Uterus (tissue), 4 donors: ENCODE measurements at places on chromosomes 13 and 19. TPM values are rescaled to one million over a fixed set of nuclear protein-coding genes. Genes with fewer than 3 reads are reported as not detected.
A peak's percentile ranks its signal among the peaks of the same experiment; 100 is the strongest.

DNA sequence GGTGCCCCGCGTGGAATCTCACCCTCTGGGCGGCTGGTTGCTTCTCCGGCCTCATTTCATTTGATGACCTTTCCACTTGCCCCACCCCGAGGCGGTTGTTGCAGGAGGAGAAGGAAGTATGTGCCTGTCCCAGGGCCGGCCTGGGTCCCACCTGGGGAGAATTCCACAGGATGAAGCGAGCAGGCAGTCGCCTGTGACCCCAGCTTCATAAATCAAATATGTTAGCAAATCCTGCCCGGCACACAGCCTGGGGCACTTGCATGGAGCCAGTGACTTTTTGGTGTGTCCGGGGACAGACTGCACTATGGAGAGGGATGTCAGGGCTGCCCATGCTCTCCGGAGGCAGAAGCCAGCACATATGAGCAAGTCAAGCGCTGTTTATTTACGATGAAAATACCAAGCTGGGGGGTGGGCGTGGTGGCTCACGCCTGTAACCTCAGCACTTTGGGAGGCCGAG, 19.7 kb upstream of the ZBTB7A start:
- DNase-seq: no peak

DNA sequence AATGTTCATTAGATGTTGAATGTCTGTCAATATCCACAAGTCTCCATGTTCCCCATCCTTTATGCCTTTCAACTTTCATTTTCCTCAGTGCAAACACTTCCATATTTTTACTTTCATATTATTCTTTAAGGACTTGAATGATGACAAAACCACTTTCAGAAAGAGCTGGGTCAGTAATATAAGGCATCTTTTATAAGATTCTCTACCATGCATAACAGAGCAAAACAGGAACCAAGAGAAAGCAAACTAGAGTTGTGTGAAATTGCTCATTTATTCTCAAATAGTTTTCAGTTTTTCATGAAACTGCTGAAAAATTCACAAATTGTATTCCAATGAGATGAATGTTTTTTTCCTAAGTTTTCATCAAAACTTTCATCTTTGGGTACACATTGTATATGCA, 1247.6 kb downstream of the PCDH17 start:
- no peak for DNase-seq

DNA sequence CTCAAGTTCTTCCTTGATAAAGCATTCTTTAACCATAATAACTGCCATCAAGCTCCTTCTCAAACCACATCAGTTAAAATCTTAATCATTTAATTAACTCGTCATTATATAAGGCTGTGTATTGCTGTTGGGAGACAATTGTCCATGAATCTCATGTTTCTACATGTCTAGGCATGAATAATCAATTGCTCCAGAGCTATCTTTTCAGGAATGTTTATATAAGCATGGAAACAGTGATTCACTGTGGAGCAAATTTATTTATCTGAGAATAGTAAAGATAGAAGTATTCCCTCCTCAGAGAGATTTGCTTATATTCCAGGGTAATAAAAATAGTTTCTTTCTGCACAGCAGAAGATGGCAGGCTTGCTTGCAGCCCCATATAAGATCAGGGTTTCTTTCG, 71.1 kb downstream of the CBY2 start:
- no peak for DNase-seq

DNA sequence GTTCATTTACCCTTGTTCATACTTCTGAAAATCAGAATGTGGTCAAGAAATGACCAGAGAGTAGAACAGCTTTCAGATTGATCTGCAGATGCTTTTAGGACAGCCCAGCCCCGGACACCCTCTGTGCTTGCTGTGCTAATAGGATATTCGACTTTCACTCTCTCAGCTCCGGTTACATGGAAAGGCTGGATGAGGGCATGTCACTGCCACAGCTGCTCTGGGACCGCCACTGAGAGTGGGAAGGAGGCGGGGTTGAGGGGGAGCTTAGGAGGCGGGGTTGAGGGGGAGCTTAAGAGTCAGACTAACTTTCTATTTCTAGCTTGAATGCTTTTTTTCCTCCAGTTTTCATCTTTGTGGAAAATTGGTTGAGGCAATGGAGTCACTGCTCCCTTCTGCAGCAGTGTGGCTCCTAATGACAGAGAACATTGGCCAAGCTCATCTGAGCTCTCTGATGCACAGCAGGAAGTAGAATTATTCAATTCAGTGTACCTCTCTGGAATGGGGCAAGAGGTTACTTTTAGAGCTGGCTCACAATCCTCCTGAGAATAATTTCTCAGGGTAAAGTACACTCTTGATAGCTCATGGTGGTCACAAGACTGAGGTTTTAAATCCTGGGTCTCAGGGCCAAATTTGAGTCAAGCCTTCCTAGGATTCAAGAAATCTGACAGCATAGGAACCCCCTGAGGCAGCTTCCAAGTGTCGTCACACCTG, 74.6 kb upstream of the NPAS1 start:
- DNase-seq: peak; percentile 58

DNA sequence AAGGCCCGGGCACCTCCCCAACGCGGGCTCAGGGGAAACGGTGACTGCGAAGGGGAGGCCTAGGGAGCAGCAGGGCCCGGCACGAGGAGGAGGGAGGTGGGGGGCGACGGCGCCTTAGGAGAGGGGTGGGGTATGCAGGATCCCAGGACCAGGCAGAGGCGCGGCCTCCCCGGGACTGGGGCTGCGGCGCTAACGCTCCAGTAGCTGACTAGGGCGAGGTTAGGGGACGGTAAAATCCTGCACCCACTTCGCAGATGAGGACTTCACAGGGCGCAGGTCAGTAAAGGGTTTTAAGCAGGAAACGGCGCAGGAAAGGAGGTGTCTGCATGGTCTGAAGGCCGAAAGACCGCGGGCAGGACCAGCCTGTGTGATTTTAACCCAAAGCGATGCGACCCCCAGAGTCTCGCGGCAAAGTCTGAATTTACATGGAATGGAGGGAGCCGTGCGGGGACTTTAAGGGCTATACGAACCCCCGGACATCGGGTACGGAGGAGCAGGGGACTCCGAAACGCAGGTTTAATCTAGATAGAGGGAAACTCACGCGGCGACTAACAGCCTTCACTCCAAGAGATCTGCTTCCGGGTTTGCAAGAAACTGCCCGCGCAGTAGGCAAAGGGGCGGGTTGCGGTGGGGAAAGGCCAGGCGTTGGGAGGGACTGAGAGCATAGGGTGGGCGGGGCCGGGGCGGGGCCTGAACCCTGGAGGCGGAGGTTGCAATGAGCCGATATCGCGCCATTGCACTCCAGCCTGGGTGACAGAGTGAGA, at the start of gene ZNF665:
TSS of gene ZNF665 (minus strand) at position 588 of the 764 bp plus-strand sequence. CDS start 10,460 bp downstream, outside the sequence.
- DNase-seq: peak; percentile 85

SLC17A7 gene
- 1.3 TPM for total RNA-seq

ATXN8OS gene
- not detected for total RNA-seq

DNA sequence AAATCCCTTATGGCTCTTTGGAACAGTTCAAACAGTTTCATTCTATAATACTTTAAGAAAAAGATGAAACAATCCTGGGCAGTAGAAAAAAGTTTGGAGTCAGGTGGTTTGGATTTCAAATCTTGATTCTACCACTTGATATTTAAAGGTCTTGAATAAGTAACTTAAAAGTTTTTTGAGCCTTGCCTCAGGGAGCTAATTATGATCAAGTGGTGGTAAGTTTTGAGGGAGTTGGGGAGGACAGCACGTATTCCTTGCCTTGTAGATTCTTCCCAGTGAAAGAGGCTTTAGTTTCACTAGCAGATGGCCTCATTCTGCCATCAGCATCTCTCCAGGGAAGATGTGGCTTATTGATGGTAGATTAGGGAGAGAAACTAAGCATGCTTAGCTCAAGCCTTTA, 168.4 kb upstream of the CSNK1A1L start:
- DNase-seq: no peak

GRCh38 chr19:29336425-29336824, 123.5 kb upstream of the UQCRFS1 start:
- DNase-seq: no peak

DNA sequence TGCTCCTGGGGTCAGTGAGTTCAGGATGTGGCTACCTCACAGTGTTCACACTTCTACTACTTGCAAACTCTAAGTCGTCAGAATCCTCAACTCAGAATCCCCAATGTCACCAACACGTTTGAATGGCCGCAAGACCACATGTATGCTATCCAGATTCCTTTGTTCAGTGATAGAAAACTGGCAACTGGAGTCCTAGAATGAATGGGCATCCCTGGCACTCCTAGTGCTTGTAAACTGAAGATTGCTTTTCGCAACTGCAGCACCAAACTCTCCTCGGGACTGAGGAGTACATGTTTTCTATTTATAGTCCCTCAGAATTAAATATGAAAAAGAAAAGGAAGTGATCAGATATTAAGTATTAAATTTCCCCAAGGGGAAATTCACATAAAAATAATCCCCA, 4.9 kb downstream of the SMAD9 start:
- DNase-seq: no peak

COL4A2 gene
- 606 TPM for total RNA-seq

DNA sequence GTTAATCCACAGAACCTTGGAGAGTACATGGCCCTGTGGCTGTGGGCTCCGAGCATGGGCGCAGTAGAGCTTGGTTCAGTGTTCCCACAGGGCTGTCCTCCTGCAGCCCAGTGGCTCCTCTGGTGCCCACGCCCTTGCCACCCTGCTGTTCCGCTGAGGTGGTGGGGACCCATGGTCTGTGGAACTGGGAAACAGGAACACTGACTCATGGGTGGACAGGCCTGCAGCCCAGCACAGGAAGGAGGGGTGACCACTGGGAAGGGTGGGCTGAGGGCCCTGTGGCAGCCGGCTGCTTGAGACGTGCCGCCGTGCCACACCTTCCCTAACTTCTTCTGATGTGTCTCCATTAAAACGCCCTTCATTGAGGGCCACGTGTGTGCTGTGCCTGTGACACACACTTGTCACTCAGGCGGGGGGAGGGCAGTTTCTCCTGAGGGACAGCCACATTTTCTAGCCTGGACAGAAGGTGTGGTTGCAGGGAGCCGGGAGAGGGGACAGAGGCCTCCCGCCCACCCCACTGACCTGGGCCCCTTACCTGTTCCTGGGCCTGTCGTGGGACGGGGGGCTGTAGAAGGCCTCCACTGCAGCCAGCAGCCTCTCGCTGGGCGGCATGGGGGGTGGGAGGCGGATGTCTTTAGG, 21.1 kb downstream of the CHERP start:
- DNase-seq: no peak

GRCh38 chr19:47428177-47428894, 9.0 kb upstream of the MEIS3 start:
- DNase-seq: peak; percentile 99

GRCh38 chr13:51243227-51243626, 21.0 kb downstream of the FAM124A start:
- DNase-seq: no peak

DNA sequence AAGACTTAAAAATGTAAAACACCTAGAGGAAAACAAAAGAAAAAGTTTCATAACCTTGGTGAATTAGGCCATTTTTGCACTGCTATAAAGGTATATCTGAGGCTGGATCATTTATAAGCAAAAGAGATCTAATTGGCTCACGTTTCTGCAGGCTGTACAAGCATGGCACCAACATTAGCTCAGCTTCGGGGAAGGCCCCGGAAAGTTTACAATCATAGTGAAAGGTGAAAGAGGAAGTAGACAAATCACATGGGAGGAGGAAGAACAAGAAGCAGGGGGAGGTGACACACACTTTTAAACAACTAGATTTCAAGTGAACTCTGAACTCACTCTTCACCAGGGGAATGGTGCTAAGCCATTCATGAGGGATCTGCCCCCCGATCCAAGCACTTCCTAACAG, 1358.5 kb upstream of the PCDH9 start:
- DNase-seq: no peak

DNA sequence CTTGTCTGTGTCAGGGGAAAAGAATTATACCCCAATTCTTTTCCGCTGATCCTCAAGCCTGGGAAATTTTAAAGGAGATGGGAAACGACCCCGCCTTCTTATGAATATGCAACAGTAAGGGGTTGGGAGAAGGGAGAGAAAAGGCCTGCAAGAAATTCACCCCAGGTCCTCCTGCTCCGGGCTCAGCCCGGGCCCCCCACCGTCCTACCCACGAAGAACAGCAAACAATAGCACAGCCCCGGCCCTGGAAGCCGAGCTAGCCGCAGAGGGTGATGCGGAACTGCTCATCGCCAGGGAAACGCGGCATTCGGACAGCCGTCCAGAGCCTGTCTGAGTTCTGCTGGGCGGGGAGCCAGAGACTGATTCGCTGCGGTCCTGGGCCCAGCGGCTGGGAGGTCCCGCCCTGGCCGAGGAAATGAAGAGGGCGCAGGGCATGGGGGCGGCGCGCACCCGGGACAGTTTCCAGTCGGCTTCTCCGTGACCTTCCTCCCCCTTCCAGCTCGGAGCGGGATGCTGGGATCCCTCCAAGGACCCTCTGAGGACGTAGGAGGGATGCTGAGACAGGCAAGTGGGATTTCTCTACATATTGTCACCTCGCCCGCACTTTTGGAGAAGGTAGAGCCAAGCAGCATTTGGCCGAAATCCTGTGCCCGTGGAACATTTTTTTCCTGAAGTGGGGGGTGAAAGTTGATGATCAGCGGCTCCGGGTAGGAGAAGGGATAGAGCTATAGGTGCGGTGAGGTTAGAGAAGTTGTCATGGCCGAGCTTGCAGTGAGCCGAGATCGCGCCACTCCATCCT, 82.3 kb upstream of the C1QTNF9B start:
- peak; percentile 79 for DNase-seq

SDHAF1 gene
- total RNA-seq: 60.2 TPM

DNA sequence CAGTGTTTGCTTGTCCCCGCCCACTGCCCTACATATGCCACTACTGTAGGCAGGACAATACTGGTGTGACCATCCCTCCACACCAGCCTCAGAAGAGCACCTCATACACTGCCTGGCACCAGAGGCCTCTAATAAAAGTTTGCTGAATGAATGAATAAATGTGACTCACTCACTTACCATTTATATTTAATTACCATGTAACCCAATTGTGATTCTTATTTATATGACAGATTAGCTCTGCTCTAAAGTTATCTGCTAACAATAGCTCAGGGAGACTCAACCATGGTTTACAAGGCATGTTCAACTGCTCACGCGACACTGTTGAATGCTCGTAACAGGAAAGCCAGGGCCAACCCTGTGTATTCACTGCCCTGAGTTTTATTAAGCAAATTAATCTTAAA, 66.0 kb upstream of the DOCK9 start:
- DNase-seq: no peak

- no peak for DNase-seq
Measured at GRCh38 chr13:94217370-94217769, 262.1 kb downstream of the DCT start.

DNA sequence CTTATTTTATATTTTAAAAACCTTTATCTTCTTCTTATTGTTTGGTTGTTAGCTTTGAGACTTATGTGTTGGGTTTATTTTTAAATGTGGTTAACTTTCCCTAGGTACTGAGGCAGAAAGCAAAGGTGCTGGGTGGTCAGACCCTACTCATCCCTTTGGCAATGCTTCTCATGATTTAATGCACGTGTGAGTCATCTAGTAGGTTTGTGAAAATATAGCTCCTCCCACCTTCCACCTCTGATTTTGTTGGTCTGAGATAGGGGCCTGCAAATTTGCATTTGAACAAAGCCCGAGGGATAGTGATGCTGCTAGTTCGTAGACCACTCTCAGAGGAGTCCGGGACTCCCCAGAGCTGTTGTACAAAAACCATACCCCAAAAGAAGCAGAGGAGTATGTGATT, 771.3 kb upstream of the ARGLU1 start:
- no peak for DNase-seq

- DNase-seq: peak; percentile 30
Measured at GRCh38 chr19:49861107-49861506, 6.3 kb downstream of the PNKP start.
